ENCODE measurements at places on chromosomes 7 and 10.

GRCh38 chr10:131786756-131787605 is 113.8 kb upstream of the PPP2R2D start:
- DNase-seq: peak; percentile 0

- DNase-seq: no peak
Measured at GRCh38 chr7:125074141-125074540, 144.5 kb upstream of the POT1 start.

DNA sequence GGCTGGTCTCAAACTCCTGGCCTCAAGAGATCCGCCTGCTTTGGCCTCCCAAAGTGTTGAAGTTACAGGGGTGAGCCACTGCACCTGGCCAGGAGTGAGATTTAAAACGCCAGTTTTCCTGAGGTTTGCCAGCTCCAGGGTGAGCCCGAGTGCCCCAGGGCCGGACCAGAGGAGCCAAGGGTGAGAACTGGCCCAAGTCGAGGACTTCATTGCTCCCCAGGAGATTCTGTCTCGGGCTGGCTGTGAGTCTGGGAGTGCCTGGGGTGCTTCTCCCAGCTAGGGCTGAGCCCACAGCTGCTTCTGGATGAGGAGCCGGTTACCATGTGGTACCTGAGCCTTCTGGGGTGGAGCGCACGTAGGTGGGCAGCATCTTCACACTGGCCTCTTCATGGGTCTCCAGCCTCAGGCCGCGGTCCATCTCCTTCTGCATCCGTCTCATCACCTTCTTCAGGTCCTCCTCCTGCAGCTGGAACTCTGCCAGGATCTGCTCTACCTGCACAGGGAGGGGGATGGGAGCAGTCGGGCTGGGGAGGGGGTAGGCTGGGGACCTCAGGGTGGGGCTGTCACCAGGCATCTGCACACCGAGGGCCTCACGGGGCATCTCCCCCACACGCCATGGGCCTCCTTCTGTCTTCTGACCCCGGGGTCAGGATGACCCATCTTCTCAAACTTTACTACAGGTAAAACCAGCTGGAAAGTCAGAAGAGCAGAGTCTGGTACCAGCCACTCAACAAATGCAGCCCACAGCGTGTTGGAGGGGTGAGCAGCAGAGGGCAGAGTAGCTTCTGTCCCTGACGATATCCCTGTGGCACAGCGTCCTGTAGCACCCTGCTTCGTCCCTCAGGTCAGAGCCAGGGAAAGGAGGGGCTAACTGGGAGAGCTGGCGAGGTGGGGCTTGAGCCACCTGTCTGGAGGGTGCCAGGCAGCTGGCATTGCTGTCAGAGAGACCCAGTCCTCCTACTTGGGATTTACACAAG is 12.1 kb upstream of the MYL7 start:
- DNase-seq: no peak

GRCh38 chr7:24336461-24336860 is 52.5 kb downstream of the NPY start:
- DNase-seq: no peak

GRCh38 chr7:26500749-26501352 is 209.2 kb downstream of the SNX10 start:
- no peak for DNase-seq

- DNase-seq: no peak
Measured at GRCh38 chr7:98456866-98457265, 56.0 kb upstream of the BAIAP2L1 start.

DNA sequence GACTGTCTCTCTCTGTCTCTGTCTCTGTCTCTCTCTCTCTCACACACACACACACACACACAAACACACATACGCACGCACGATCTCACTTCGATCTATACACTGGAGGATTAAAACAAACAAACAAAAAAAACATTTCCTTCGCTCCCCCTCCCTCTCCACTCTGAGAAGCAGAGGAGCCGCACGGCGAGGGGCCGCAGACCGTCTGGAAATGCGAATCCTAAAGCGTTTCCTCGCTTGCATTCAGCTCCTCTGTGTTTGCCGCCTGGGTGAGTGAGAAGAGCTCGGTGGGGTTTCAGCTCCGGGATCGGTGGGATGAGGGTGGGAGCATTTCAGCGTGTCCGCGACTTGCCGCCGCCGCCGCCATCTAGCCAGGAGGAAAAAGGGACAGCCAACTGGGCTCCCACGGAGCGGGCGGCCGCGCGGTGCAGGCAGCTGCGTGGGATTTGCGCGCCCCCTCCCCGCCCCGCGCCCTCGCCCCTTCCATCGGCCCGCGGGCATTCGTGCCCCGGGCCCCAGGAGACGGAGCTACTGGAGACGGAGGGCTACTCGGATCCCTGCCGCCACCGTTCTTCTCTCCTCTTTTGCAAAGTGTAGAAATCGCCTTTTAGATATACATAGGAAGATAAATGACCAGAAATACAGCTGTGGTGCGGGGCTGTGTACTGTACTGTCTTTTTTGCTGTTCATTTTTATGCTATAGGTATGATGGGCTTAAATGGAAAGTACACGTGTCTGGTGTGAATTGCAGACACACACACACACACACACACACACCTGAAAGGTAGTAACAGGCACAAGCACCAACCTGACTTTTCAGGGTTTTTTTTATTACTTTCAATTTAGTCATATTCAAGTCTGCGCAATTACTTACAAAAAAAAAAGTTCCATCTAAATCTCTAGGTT is 581 bp downstream of the PTPRZ1 start:
- DNase-seq: no peak

DNA sequence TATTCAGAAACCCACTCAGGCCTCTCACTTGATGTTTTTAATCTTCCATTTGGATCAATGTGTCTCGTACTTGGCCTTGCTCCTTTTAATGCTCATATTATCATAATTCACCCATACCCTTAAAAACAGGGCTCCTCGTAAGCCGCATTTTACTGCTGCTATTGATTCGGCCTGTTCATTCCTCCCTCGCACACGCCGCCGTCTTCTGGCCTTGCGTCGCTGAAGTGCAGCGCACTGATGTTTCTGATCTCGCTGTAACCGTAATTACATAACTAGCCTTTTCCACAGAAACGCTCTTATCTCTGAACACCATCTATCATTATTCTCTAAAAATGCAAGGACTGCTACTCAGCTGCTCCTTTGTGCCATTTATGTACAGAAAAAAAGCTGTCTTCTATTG is 544.5 kb upstream of the FOXK1 start:
- DNase-seq: no peak

DNA sequence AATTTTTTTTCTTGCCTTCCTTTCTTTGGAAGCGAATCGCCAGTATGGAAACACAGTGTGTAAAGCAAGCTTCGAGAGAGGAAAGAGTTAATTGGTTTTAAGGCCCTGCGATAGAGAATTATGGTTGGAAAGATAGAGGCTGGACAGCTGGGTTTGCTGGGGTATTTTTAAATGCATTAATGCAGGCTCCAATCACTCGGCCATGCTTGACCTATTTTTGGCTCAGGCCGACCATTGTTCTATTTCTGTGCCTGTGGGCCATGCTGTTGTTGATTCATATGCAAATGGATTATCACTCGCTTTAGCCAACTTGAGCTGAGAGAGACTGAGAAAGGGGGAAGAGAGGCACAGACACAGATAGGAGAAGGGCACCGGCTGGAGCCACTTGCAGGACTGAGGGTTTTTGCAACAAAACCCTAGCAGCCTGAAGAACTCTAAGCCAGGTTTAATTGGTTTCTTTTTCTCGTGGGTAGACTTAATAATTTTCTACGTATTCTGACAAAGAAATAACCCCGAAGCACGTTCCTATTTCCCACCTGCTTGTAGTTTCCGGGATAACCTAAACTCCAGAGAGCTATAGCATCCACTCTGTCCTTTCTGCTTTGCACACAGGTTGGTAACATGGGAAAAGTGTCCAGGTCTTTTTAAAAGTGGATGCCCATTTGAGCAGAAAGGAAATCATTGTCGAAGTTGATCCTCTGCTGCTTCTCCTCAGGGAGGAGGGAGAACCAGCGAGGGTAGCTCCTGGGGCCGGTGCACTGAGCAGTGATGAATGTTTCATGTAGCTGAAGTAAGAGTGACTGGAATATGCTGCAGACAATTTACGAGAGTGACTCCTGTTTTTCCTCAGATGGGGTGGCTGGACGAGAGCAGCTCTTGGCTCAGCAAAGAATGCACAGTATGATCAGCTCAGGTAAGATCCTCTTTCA is at the start of gene HDAC9:
HDAC9 (plus strand) TSS at position 338 of the 929 bp plus-strand sequence; CDS start at position 892, 554 bp downstream.
- no peak for DNase-seq

DNA sequence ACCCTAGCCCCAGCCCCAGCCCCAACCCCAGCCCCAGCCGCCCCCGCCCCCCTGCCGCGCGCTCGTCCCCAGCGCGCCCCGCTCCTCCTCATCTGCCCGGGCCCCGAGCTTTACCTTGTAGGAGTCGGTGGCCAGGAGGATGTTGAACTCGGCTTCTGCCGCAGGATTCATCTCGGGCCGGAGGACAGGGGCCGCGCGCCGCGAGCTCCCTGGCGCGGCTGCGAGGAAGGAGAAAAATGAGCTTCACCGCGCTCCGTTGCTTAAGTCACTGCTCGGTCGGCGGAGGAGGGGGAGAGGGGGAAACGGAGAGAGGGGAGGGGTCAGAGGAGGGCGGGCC is at the start of gene NAMPT:
NAMPT (minus strand) TSS at position 270 of the 337 bp plus-strand sequence; CDS start at position 171, 99 bp downstream.
- DNase-seq: no peak

- DNase-seq: no peak
Measured at GRCh38 chr7:22860784-22861482, 38.3 kb upstream of the TOMM7 start.

DNA sequence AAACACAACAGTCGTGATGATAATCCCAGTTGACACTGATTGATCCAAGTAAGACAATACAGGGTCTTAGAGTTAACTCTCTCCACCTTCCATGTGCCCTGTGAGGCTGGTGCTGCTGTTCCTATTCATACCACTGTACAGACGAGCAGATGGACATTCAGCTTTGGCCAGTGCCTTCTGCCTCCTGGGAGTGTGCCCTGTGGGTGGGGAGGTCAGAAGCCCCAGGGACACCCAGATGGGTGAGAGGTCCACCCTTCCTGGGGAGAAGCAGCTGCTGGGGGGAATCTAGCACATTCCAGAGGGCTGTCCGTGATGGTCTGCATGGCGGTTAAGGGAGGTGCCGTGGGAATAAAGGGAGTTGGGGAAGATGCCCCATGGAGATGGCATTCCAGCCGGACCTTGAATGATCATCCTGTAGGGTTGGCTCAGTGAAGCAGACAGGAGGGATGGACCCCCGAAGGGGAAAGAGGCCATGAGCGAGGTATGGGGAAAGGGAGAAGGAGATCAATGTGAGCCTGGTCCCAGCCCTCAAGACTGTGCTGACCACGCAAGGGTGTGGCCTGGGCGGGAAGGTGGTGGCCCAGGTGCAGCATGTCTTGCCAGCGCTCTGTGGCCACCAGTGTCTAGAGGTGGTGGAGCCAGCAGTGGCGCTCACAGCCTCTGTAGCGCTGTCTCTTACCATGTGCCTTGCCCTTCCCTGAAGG is 74.0 kb downstream of the ADCY1 start:
- DNase-seq: no peak

DNA sequence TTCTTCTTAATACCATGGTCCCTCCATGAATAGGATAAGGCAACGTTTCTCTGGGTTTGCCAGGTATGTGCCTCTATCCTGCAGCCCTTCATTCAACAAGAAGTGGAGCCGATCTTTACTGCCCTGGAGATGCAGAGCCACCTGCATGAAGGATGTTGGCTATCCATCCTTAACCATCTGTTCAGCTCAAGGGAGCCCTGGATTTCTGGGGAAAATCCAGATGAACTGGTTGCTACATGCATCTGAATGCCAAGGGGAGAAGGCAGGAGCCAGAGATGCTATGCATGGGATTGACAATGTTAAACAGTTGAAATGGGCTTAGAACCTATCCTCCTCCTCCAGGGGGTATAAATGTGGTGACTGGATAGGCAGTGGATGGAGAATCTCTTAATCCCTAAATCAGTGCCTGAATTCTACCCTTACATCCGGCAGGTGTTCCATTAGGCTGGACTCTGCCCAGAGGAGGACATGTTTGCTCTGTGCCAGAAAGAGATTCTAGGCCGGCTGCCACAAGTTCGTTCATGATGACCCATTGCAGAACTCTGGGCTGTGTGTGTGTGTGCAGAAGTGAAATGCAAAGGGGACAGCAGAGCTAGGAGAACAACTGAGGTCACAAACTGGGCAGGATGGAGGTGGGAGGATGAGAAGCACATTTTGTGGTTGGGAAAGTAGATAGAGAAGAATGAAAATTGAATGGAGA is 15.6 kb downstream of the CPED1 start:
- no peak for DNase-seq

GRCh38 chr10:35908451-35908850 is 266.4 kb upstream of the FZD8 start:
- no peak for DNase-seq

- DNase-seq: no peak
Measured at GRCh38 chr10:132676193-132676891, 109.6 kb downstream of the NKX6-2 start.

DNA sequence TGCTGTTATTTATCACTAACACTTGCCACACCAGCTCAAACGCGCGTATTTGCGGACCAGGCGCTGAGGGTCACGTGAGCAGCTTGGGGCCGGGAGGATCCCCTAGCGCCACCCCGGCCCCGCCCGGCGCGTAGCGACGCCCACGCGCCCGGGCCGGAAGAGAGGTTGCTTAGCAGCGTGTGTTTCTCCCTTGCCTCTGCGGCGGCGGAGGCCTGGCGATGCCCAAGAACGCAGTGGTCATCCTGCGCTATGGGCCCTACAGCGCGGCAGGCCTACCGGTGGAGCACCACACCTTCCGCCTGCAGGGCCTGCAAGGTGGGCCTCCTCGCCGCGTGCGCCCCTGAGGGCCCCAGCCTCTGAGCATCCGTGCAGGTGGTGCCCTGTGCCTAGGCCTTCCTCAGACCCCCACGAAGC is at the start of gene C10orf53:
C10orf53 (plus strand) TSS at position 172 of the 414 bp plus-strand sequence; CDS start at position 219, 47 bp downstream.
- no peak for DNase-seq

GRCh38 chr10:17195083-17195482 is 6.4 kb downstream of the TRDMT1 start:
- DNase-seq: no peak

GRCh38 chr7:115782696-115783490 is 247.7 kb downstream of the TFEC start:
- DNase-seq: no peak

DNA sequence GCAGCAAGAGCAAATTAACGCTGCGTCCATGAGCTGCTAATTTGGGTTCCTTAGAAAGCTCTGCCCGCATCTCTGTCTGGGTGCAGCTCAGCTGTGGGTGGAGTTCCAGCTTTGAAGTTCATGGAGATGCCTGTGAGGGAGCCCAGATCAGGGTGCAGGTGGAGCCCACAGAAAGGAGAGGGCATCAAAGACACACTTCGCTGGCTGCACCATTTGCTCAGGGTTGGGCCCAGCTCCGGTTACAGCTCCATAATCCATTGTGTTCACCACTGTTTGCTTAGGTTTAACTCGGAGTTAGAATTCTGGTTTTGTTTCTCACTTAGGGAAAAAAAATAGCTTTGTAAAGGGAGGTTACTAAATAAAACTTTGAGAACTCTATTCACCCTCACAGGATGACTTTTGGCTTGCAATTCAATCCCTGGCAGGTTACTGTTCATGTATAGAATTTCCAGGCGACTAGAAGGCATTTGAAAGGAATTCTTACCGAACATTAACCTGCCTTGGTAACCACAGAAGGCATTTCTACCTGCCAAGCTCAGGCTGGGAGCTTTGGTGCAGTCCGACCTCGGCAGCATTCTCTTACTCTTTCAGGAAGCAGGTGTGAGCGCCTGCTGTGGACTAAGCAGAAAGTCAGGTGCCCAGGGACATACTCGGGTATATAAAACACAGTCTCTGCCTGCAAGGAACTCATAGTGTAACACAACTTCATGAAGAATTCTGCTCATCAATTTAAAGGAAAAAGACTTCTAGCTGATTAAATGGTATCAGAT is 179.5 kb upstream of the RNF32 start:
- no peak for DNase-seq

- DNase-seq: no peak
Measured at GRCh38 chr7:93622036-93623033, 47.8 kb upstream of the CALCR start.

All from BJ (cell line).